CD4-positive, alpha-beta T cell treated with Interleukin-17A for 1 hour (primary cell): ENCODE measurements at places on chromosomes 6 and 20.
A peak's percentile ranks its signal among the peaks of the same experiment; 100 is the strongest.

GRCh38 chr20:2451939-2452732 lies 18.5 kb downstream of the SNRPB start:
- DNase-seq = peak; percentile 64

DNA sequence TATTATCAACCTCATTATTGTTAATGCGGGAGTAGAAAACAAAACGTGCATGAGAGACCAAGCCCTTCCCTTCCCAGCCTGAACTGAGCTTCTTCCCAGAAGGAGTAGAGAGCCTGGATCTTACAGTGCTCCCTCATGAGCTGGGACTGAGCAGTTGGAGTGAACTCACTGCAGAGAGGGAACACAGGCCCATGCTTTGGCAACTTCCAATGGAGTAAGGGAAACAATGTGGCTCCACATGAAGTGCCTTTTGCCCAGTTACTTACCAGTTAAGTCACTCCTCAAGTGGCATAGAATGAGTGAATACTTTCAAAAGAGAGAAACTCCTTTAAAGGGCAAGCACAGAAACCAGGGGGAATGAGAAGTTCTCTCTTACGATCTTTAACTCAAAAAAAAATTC lies 12.4 kb downstream of the FHL5 start:
- DNase-seq = no peak

DNA sequence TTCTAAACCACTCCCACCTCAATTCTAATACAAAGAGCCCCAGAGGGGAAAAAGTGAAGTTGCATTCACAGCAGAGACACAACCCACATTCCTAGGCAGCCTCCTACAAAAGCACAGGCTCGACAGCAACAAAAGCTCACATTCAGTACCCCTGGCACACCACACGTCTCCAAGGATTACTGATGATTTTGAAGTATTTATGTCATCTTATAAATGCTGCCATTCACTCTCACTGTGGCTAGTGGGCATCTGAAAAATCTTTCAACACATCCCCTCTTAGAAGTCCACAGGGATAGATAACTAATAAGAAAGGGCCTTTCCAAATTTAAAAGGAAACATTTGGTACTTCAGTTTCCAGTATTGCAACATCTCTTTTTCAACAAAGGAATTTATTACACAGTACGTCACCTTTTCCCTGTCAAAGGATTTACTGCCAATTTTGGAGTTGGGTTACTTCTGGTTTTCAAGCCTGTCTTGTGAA lies 146.7 kb downstream of the TASP1 start:
- no peak for DNase-seq

DNA sequence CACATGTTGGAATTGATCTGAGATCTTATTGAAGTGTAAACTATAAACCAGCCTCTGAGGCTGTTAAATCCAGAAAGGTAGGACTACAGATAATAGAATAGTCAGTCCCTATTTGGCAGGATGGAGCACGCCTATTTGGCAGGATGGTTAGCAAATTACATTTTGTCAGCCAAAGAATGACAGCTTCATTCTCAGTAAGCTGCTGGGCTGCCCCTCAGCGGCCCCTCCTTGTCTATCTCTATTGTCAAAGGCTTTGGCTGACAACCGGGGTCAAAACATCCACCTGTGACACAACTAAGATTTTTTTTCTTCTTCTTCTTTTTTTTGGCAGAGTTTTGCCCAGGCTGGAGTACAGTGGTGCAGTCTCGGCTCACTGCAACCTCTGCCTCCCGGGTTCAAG lies 123.4 kb upstream of the ECI2 start:
- DNase-seq = no peak

DNA sequence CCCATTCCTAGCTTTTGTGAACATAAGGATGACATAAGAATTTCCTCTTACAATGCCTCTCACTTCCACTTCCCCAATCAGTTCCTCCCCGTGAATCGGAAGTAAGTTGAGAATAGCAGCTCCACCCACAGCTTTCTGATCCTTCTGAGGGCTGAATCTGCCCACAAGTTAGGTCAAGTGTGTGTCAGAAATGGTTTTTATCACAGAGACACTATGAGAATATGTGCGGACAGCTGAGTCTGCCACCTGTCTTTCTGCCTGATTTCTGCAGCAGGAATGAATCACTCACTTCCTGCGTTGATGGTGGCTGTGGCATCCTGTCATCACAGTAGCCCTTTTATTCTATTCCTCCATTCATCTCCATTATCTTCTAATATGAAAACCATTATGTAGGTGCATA lies 70.2 kb downstream of the RIN2 start:
- peak; percentile 30 for DNase-seq

DNA sequence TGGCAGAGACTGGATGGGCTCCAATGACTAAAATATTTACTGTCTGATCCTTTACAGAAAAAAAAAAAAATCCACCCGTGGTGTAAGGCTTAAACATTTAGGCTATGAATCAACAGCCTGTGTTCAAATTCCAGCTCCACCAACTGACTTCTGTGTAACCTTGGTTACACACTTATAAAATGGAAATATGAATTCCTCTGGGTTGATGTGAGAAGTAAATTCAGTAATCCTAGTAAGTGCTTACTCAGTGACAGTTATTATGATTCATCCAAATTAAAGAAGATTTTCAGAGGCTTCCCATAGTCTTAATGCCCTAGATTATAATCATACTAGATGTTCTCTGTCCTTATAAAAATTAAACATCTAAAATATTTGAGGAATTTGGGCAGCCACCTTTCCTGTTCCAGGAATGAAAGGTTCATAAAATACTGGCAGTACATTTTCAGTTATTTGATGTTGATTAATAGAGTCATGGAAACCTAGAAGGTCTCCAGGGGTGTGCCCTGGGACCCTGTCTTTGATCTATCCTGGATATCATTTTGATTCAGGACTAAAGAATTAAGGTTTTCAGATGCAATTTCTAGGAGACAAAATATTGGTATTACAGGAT lies 180.3 kb upstream of the ZNF217 start:
- no peak for DNase-seq

DNA sequence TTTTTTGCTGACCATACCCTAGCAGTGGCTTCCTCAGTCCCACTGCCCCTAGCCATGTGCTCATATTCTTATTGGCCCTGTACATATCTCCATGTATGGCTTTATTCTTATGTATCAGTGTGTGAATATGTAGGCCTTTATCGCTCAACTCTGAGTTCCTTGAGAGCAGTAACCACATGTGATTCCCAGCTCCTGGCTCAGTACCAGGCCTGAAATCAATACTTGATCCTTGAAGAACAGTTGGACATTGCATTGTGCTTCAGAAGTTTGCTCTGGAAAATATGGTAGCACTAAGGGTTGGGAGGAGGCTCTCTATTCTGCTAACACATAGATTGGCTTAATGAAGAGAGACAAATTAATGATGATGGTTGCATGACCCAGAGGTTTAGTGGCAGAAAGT lies 118.8 kb upstream of the FERMT1 start:
- no peak for DNase-seq

- no peak for DNase-seq
Measured at GRCh38 chr6:44316481-44316880, 3.3 kb upstream of the AARS2 start.

- DNase-seq = no peak
Measured at GRCh38 chr6:135403584-135403983, 94.0 kb downstream of the AHI1 start.

- no peak for DNase-seq
Measured at GRCh38 chr20:37415118-37416085, 69.5 kb downstream of the SRC start.

DNA sequence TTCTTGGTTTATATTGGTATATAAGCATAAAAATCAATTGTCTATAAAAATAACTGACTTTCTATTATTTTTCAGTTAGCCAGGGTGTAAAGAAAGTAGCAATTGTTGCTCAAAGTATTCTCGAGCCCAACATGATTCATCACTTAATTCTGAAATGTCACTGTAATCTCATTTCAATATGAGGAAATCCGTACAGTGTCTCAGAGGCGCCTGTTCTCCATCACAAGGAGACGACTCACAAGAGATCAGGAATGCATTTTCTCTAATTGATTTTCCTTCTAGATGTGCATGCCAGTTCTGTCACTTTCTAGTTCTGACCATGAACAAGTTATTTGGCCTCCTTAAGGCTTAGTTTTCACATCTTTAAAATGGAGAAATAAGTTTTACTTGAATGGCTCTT lies 753.1 kb downstream of the MAFB start:
- no peak for DNase-seq

GRCh38 chr20:34525709-34526416 lies 9.6 kb downstream of the DYNLRB1 start:
- no peak for DNase-seq

GRCh38 chr20:47620808-47621805 lies 119.4 kb downstream of the NCOA3 start:
- peak; percentile 64 for DNase-seq

DNA sequence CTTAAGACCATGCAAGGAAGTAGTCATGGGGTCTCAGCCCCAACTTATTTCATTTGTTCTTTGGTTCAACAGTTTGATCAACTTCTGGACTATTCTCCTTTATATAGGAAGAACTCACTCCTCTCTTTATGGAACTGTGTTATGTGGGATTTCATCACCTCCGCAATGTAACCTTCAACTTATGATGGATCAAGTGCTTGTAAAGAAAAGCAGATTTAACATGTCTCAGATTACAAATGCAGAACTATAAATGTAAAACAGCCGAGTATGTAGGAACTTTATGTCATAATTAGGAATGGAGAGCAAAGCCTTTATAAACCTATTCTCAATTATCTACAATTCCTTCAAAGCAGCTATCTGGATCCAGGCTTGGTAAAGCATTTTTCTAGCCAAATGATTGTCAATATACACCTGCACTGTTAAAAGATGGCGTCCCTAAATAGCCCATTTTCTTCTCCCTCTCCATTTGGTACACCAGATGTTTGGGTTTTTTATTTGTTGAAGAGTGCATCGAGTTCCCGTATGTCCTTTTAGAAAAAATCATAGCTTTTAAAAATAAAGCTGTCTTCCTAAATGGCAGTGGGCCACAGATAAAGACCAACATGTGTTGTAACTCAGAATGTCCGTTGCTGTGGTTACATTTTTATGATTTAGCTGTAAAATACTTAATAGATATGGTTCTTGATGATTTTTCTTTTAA lies 985.1 kb upstream of the SLC35B3 start:
- no peak for DNase-seq

DNA sequence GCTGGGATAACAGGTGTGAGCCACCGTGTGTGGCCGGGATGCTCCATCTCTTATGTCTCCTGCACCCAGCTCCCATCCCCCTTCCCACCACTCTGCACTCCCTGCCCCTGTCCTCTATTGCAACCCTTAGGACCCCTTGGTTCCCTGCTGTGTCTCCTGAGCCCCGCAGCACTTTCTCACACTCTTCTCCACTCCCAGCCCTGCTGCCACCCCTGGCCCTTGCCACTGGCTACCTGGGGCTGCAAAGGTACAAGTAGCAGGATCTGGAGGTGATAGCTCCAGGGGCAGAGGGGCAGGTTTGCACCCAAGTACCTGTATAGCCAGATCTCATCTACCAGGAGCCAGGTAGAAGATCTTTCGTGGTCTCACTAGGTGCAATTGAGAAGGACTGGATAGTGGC lies 6.6 kb upstream of the CPXM1 start:
- no peak for DNase-seq

DNA sequence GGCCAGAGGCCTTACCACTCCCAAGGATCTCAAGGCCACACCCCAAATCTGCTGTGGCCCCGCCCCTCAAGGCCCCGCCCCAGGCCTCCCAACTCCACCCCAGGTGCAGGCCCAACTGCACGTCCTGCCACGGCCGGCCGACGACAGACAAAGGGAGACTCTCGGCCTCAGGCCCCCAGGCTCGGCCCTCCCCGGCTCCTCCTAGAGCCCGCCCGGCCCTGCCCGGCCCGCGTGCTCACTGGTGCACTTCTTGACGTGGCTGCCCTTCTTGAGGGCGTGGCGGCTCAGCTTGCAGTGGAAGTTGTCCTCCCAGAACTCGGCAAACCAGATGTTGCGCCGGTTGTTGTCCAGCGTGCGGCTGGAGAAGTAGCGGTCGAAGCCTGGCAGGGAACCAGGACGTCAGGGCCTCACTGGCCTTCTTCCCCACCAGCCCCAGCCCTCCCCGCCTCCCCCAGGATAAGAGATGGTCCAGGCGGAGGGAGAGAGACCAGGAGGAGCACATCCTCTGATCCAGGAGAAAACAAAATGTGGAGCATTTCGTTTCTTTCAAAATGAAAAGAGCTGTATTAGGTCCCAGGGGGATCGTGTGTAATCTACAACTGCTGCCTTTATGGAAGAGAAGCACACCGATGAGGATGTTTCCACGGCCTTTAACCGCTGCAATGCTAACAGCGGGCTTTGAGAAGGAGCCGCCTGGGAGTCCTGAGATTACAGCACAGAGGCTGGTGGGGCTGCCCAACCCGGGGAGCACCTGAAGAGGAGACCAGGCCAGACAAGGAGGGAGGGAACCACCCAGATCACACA lies 89.4 kb downstream of the GRM4 start:
- DNase-seq = no peak

GRCh38 chr20:10949930-10950783 lies 276.4 kb upstream of the JAG1 start:
- DNase-seq = no peak

DNA sequence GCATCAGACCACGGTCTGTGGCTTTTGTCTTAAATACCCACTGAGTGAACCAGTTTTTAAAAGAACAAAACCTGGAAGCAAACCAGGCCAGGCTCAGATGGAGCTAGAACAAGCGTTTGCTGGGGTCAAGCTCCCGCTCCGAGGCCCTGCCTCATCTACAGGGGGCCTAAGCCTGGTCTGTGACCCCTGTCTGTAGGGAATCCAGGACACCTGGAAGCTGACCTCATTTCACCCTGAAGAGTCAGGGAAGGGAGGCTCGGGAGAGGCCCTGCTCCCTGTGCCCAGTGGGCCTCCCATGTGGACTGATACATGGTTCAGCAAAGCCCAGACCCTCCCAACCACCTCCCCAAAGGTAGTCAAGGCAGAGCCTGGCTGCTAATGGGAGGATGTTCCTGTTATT lies 26.8 kb upstream of the DLGAP4 start:
- DNase-seq = no peak

DNA sequence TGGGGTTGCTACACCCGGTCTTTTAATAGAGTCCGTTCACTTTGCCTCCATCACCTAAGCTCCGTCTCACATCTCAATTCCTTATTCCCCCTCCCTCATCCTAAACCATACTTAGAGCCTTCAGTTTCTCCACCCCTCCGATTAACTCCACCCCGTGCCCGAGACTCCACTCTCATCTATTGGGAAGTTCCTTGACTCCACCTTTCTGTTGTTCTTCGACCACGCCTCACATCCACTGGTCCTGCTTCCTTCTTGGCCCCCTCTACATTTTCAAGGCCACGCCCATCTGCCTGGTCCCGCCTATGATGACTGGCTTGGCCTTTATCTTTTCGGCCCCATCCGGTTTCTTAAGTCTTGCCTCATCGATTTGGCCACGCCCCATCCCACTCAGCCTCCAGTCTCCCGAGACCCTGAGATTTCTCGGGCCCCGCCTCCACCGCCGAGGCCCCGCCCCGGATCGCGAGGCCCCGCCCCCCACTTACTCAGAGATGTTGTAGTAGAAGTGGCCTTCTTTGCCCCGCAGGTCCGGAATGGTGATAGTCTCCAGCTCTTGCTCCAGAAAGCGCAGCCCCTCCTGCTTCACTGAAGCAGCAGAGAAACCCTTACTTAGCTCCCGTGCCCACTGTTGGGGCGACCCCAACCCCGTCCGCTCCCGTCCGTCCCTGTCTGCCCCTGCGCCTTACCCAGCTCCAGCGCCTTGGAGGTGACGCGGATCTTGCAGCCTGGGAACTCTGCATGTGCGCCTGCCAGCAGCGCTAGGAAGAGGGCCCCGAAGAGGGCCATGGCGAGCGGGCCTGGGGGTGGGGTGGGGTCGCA lies 1.1 kb downstream of the PLTP start:
- peak; percentile 94 for DNase-seq
